ENCODE measurements at places on chromosomes 16 and 17.
A peak's percentile ranks its signal among the peaks of the same experiment; 100 is the strongest.

DNA sequence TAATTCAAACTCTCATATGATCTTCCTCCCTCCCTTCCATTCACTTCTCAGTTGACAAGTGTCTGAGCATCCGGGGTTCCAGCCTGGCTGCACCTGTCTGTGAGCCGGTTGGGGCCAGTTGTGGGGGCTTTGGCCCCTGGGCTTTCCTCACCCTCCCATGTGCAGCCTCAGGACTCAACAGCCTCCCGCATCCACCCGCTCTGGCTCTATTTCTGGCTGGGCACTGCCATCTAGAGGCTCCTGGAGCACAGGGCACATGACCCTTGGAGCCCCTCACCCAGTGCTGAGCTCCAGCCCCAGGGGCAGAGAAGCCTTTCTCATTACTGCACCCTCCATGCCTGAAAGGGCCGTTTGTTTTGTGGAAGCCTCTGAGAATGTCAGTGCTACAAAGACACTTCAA lies 43.3 kb downstream of the HAPSTR1 start:
- DNase-seq: peak; percentile 27

- no peak for DNase-seq
Observed at GRCh38 chr16:81519301-81520150, 74.9 kb downstream of the CMIP start.

- DNase-seq: no peak
Observed at GRCh38 chr17:2366747-2367494, 29.6 kb downstream of the SGSM2 start.

DNA sequence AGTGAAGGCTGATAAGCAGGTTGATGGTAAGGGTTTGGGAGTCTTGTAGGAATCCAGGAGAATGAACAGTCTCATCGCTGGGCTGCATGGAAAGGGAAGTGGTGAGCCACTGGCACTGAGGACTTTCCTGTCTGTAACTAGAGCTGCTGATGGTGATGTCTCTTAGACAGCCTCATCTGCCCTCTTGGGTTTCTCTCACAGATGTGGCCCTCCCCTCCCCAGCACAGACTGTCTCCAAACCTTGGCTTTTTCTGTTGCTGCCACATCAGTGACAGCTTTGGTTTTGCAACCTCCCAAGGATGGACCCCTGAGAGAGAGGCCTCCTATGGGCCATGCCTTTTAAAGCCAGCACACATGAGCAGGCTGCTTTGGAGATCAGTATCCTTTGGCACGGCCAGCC lies 16.9 kb downstream of the PLCG2 start:
- no peak for DNase-seq

GRCh38 chr17:50256826-50257618 lies 17.2 kb upstream of the TMEM92 start:
- DNase-seq: no peak

DNA sequence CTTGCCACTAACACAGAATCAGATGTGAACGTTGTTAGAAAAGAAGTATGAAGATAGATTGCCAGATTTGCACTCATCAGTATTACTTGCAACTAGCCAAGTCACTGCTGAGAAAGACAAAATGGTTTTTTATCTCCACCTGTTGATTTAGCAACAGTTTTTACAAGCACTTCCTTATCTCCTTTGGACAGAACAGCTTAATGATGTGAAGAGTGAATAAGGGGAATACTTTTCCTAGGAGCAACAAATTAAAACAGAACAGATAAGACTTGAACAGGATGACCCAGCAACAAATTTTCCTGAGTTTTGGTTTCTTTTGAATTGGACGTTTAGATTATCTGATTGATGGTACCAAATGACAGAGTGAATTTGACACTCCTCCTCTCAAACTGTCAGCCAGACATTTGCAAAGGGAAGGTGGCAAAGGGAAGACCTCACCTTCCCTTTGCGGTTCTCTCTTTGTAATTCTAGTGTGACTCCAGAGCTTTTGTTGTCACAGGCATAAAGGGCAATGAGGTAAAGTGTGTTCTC lies 130.6 kb downstream of the NLK start:
- DNase-seq: no peak

- no peak for DNase-seq
Observed at GRCh38 chr17:4960279-4960922, 7.2 kb downstream of the SPAG7 start.

DNA sequence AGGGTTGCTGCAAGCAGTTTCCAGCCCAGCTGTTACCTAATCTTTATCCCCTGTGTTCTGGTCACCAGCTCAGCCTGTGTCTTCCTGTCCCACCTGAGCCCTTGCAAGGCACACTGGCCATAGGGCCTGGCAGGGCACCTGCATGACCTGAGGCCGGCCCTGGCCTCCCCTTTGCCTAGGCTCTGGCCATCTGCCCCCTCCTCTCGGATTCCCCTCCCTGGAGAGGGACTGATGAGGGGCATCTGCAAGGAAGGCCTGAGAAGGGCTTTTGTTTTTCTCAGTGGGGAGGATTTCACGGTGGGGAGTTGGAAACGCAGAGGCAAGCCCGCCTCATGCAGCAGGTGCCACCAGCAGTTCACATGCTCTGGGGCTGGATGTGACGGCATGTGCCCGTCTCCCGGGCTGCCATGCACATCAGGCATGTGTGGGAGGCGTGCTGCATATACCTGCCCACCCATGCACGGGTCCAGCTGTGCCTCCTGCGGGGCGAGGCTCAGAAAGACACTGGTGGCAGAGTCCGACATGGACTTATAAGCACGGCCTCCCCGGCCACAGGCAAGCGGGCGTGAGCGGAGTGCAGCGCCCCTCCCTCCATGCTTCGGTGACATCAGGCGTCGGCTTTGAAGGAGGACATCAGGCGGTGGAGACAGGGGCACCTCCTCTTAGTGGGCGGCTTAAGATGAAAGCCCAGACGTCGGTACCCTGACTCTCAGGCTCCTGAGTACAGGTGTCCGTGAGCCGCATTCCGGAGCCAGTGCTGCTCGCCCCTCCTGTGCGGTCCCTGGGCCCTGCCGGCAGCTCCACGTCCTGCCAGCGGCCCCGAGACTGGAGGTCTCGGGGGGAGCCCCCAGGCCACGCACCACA lies 16.5 kb downstream of the ASPSCR1 start:
- DNase-seq: no peak

DNA sequence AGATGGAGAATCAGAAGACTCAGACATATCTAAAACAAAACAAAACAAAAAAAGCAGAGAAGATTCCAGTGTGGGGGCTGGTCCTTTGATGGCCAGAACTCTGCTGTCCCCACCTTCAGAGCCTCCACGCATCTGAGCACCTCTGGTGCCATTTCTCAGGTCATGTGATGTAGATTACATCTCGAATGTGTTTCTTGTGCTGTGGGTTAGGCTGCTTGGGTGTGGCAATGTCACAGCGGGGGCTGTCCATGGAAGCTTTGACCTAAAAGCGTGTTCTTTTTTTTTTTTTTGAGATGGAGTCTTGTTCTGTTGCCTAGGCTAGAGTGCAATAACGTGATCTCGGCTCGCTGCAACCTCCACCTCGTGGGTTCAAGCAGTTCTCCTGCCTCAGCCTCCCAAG lies 51.2 kb downstream of the PLD6 start:
- no peak for DNase-seq

DNA sequence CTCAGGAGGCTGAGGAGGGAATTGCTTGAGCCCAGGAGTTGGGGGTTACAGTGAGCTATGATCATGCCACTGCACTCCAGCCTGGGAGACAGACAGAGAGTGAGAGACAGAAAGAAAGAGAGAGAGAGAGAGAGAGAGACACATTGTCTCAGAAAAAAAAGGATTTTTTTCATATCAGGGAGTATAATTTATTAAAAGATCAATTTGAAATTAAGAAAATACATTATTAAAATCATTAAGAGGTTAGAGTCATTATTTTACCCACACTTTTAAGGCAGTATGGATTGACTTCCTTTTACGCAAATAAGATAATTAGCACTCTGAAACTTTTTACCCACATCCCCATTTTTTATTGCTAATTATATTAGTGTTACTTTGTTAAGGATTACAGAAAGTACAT lies 804.3 kb downstream of the CDH11 start:
- no peak for DNase-seq

DNA sequence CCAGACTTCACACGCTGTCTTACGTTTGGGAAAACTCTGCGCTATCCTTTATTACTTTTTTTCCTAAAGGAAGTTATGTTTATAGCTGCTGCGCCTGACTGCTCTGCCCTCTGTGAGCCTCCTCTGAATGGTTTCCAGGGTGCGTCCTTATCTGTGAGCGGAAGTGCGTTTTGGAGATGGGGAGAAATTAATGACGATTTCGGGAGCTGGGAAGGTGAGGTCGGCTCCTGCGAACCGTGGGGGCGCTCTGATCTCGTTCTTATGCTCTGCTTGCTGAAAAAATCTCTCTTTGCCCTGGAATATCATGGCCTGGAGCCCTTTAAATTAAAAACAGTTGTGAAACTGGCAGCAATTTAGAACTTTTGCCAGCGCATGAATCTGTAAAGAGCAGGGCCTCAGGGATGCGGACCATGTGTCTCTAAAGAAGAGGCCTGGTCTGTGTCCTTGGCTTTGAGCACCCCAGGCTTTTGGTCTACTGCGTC lies 135.7 kb upstream of the ZFHX3 start:
- DNase-seq: no peak

DNA sequence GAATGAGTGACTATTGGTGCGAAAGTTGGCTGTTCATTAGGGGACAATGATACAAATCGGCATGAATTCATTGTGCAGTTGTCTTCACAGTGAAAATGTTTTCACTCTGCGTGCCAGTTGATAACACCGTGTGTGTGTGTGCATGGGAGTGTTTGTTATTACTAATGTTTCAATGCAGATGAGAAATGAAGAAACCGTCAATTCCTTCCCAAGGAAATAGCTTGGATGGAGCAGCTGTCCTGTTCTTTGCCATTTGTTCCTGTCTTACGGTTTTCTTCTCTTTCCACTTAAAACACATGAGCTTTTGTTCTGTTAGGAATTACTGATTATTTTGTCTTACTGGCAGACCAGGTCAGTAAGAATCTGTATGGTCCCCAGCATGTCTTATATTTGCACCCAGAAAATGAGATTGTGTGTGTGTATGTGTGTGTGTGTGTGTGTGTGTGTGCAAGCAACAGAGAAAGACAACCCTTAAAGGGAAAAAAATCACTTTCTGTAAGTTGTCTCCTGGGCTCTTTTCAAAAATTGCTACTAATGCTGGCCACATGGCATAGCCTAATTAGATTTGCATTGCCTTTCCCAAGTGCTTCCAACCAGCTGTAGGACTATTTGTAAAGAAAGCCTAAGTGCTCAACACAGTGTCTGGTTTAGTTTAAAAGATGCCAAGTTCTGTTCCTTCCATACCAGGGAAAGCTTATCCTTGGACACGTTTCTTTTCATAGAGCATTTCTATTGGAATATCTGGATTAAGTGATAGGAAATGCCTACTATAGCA lies 23.8 kb downstream of the SHISA9 start:
- DNase-seq: no peak

GRCh38 chr17:27553019-27553511 lies 77.9 kb upstream of the LGALS9 start:
- no peak for DNase-seq
